ENCODE measurements at places on chromosomes 12 and 14.

GRCh38 chr12:20475542-20475941 is 107.2 kb downstream of the PDE3A start:
- DNase-seq = no peak

GRCh38 chr12:75661908-75662307 is 150.5 kb upstream of the KRR1 start:
- no peak for DNase-seq

GRCh38 chr12:89474615-89475014 is 50.0 kb downstream of the GALNT4 start:
- DNase-seq = no peak

DNA sequence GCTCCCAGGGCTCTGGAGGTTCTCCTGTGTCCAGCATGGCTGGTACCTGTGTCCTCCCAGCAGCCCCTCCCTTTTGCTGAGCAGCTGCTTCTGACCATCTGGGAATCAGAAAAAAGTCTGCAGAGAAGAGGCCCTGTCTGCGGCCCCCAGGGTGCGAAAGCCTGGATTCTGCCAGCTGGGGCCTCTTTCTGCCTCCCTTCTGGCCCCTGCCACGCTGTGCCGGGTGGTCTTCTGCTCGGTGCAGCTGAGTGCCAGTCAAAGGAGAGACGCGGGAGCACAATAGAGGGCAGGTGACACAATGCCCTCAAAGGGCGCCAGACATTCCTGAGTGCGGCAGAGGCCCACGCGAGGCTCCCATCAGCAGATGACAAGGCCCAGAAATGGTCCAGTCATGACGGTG is 12.6 kb downstream of the BTBD6 start:
- DNase-seq = no peak

GRCh38 chr14:81412779-81413178 is 12.7 kb upstream of the STON2 start:
- no peak for DNase-seq

Data from activated naive CD4-positive, alpha-beta T cell treated with anti-CD3 and anti-CD28 coated beads for 36 hours (primary cell).